Umbilical cord (tissue), 2 donors: ENCODE measurements at places on chromosomes 4 and X.

GRCh38 chr4:181536811-181537434, 706.3 kb upstream of the TENM3 start:
- no peak for DNase-seq

- no peak for DNase-seq
These were observed 166.5 kb upstream of the SLIT2 start for GRCh38 chr4:20085156-20085555.

DNA sequence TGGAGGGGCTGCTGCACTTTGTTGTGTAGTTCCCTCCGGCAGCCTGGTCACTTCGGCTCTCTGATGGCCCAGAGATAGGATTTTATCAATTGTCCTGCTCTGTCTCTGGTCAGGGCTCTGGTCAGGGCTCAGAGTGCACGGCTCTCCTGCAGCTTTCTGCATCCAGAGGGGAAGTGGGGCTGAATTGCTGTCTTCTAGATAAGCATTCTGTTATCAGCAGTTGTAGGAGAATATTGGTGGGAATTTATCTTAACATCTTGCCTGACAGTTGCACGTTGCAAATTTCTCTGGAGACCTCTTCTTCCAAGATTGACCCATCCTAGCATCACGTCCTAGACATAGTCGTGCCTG, 62.8 kb downstream of the FAM193A start:
- DNase-seq, result no peak

- DNase-seq, result no peak
These were observed 7.6 kb downstream of the PLXNB3 start for GRCh38 chrX:153771415-153772315.

DNA sequence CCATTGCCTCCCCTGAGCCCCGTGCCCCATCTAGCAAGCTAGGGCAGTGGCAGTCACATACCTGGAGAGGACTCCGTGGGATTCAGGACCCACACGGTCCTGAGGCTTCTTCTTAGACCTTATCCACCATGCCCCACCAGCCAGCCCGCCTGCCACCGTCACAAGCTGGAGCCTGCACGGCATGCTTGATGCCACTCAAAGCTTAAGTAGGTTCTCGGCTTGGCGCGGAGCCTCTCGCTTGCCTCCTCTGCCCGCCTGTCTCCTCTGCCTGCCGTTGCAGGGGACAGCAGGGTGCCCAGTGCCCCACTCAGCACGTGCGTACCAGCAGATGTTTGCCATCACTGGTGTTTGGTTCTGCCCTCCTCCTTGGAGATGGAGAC, 14.1 kb downstream of the PSAPL1 start:
- DNase-seq, result no peak

GRCh38 chrX:2658585-2659292, 32.4 kb upstream of the CD99 start:
- DNase-seq, result no peak

DNA sequence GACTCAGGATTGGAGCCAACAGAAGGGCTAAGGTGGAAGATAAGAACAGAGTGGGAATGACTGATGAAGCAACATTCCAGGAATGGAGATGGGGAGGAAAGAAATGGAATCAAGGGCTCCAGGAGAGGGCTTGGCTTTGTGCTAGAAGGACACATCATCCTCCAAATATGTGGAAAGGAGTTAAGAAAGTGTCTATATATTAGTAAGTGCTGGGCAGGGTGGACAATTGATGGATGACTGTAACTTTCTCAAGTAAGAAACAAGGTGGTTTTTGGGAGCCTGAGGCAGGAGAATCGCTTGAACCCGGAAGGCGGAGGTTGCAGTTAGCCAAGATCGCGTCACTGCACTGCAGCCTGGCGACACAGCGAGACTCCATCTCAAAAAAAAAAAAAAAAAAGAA, 71.6 kb upstream of the NFKB1 start:
- DNase-seq, result no peak
